ENCODE measurements at places on chromosomes 12 and 14. TPM values are rescaled to one million over a fixed set of nuclear protein-coding genes. Genes with fewer than 3 reads are reported as not detected.

DEGS2 gene
- 0.19 TPM for total RNA-seq

- no peak for DNase-seq
These were observed 76.3 kb downstream of the MIA2 start for GRCh38 chr14:39310051-39310450.

GRCh38 chr12:114412825-114413749, 7.1 kb upstream of the TBX5 start:
- DNase-seq, result no peak

GRCh38 chr12:7376196-7376595, 67.8 kb downstream of the CD163L1 start:
- DNase-seq, result no peak

- DNase-seq, result no peak
These were observed 11.4 kb upstream of the KRT74 start for GRCh38 chr12:52585066-52585465.
